ENCODE measurements at places on chromosomes 2 and 18.

DNA sequence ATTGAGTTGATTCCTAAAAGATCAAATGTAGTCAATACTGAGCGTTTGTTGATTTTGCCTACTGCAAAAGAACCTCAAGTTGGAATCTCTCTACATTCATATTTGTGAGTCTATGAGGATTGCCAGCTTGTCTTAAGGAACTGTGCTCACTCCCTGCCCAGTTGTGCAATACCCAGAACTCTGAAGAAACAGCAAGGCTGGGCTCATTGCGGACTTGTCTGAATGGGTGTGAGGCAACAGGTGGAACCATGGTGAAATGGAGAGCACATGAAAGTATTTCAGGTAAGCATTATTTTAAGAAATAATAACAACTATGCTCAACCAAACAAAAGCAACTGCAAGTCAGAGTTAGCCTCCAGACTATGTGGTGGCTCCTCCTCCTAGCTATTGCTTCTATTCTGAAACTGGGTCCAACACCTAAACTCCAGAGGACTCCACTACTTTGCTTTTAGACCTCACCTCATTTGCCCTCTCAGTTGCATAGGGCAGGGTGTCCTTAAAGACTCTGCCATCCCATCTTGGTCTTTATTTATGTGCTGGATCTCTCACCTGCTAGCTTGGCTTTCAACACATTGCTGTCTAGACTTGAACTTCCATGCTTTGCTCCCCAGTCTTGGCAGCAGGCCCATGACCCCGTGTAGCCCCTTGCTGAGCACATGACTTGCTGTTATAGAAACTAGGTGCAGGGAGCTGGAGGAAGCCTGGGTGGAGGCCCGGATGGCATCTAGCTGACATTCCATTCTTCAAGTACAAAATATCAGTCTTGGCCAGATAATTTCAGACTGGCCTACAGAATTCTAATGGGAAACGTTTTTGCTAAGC lies 94.8 kb upstream of the ARL5A start:
- no peak for DNase-seq

GRCh38 chr18:76708071-76708721 lies 114.2 kb upstream of the ZNF236 start:
- no peak for DNase-seq

GRCh38 chr18:14577971-14578370 lies 34.6 kb upstream of the POTEC start:
- DNase-seq: no peak

DNA sequence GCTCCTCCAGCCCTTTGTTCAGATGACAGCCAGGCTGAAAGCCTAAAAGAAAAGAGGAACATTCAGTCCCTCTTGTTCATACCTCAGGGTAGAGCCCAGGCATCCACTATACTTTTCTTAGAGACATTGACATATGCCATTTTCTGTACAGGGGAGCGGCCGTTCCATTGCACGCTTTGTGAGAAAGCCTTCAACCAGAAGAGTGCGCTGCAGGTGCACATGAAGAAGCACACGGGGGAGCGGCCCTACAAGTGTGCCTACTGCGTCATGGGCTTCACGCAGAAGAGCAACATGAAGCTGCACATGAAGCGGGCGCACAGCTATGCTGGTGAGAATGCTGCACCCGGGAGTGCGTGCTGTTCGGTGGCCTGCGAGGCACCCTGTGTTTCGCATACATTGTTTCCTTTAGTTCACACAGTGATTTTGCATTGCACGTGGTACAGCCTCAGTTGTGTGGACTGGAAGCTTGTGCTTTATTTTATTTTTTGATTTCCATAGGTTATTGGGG lies 138.2 kb downstream of the ZNF236 start:
- no peak for DNase-seq

- no peak for DNase-seq
Measured at GRCh38 chr18:52046842-52047241, 293.2 kb upstream of the DCC start.

DNA sequence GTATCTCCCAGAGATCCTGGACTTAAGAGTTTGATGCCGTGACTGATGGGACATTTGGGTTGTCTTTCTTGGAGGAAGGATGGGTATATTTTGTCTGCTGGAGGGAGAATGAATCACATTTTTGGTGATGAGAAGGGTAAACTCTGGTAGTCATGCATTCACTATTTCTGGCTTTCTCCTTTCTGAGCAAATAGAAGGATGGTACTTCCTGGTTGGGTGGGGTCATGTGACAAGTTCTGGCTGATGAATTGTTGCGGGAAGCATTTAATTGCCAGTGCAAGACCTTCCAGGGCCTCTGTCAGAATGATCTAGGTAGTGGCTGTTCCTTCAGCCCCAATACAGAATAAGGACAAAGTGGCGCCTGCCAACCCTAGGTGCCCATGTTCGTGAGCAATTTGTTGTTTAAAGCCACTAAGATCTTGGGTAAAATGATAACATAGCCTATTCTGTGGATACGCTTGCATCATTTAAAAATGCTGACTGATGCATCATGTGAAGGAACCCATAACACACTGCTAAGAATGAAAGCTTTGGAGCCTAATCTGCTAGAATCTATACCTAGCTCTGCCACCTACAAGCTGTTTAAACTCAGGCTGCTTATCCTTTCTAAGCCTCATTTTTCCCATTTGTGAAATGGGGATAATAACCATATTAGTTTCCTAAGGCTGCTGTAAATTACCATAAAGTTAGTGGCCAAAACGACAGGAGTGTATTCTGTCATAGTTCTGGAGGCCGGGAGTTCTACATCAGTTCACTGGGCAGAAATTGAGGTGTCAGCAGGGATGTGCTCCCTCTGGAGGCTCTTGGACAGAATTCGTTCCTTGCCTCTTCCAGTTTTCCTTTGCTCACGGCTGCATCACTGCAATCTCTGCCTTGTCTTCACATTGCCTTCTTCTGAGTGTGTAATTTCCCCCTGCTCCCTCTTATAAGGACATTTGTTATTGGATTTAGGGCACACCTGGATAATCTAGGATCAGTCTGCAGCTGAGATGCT lies 281.3 kb downstream of the AGPS start:
- peak; percentile 27 for DNase-seq

GRCh38 chr18:677145-677544 lies 19.7 kb downstream of the TYMS start:
- no peak for DNase-seq

DNA sequence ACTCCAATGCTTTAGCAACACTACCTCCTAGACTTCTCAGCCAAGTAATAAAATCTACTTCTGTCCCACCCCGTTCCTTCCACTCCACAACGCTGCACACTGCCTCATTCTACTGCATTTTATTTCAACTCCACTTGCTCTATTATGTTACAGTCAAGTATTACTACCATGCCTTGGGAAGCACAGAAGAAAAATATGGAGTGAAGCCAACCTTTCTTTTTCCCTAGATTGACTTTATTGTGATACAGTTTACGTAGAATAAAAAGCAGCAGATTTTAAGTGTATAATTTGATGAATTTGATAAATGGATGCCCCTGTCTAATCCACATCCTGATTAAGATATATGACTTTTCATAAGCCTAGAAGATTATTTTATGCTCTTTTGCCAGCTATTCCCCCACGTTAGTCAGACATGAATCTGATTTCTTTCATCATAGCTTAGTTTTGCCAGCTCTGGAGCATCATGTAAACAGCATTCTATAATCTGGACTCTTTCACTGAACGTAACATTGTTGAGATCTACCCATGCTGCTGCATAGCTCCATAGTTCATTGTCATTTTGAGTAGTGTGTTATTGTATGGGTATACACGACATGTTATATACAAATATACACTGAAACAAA lies 676.8 kb upstream of the RAB6C start:
- DNase-seq: no peak

GRCh38 chr2:45291296-45291701 lies 282.0 kb upstream of the SIX2 start:
- DNase-seq: no peak
